Stimulated activated naive CD8-positive, alpha-beta T cell treated with anti-CD3 and anti-CD28 coated beads, Interleukin-15, Interleukin-2, amounts not matched to agents 100 U/mL and 50 U/mL, for 24 hours (primary cell): ENCODE measurements at places on chromosomes 11 and 22.

DNA sequence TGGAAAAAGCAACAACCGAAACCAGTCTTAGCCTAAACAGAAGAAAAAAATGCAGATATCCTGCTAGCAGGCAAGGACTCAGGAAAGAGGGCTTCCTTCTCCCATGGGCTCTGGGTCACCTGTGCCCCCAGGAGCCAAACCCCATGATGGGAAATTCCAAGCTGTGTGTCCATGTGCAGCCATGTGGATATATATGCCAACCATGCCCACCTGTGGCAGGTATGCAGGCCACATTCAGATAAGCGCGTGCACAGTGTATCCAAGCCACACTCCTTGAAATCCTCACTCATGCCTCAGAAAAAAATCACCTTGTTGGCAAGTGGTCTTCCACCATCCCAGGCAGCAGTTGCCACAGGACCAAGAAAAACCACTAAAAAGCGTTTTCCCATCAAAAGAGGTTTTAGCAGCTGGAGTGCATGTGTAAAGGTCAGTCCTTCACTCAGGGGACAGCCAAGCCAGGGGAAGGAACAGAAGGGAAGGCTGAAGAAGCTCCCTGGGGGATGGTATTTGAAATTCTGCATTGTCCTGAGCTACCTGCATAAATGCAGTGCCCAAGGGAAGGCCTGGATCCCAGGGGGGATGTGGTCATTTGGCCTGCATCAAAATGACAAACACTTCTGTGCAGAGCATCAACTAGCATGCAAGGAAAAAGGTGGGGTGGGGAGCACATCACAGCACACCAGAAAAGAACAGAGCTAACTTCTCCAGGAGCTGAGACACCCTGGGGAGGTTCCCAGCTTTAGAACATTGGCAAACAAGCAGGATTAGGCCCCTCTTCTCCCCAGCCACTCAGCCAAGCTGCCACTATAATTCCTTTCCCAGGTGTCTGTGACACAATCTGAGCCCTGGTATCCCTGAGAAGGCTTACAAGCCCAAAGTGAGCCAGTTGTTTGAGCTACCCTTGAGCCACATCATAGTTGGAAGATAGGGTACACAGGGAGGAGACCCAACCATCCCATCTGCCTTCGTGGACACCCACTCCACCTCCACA, 76.2 kb downstream of the GALNT18 start:
- DNase-seq: no peak

GRCh38 chr11:133163463-133164419, 368.6 kb downstream of the OPCML start:
- no peak for DNase-seq

- DNase-seq: no peak
Measured at GRCh38 chr11:61702701-61703312, 22.6 kb downstream of the DAGLA start.

DNA sequence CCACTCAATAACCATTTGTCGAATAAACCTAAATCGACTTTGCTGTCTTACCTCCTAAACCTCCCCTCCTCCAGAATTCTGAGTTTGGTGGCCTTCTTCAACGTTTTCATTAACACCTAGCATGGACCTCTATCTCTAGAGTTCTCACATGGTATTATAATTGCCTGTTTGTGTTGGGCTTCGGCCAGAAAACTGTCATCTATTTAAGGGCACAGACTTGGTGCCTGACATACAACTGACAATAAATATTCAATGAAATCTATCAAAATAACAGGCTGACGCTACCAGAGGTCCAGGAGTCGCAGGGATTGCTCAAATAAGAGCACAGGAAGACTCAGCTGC, 687 bp downstream of the ALKBH8 start:
- DNase-seq: no peak

GRCh38 chr22:32674925-32675825, 126.3 kb upstream of the TIMP3 start:
- DNase-seq: no peak

GRCh38 chr11:105007463-105007862, 15.5 kb downstream of the CASP5 start:
- no peak for DNase-seq

DNA sequence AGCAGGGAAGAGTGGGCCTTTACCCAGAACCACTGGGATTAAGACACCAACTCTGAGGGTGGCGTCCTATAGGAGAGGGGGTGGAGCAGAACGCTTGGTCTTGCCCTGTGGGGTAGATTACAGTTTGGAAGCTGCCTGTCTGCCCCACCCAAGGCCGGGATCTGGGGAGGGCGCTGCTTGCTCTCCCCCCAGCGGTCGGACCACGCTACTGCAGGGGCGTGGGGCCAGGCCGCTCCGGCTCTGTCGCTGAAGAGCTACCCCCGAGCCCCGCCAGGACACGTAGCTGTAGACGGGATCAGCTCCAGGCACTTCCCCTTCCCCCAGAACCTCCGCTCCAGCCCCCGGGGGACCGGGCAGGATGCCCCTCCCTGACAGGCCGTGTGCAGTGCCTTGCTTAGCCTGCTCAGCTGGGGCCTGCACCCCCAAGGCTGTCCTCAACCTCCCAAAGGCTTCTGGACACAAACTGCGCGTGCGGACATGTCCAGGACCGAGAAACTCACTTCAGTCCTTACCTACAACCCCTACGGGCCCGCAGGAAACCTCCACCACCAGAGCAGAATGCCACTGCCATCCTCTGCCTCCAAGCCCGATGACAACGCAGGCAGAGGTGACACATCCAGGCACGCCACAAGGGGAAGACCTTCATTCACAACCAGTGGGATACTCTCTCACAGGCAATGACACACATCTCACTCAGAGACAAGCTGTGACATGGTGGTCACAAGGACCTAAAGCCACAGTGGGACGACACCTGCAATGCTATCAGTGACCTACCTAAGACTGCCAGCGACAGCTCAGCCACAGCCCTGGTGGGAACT, 3.6 kb downstream of the AHNAK start:
- peak; percentile 87 for DNase-seq

DNA sequence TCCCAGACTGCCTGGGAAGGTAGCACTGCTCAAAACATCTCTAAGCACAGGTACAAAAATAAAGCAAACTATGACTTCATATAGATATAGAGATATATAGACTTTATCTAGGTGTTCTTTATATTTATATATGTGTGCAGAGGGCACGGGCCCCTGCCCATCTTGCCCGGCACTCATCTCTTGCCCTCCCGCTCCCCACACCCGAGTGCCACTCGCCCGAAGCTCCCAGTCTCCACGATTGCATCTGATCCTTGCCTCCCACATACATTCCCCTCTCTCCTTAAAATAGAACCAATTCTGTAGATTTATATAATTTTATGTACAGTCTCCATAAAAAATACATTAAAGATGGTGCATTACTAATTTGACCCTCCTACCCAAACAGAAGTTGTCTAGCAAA, 55.5 kb downstream of the IGSF9B start:
- DNase-seq: no peak

DNA sequence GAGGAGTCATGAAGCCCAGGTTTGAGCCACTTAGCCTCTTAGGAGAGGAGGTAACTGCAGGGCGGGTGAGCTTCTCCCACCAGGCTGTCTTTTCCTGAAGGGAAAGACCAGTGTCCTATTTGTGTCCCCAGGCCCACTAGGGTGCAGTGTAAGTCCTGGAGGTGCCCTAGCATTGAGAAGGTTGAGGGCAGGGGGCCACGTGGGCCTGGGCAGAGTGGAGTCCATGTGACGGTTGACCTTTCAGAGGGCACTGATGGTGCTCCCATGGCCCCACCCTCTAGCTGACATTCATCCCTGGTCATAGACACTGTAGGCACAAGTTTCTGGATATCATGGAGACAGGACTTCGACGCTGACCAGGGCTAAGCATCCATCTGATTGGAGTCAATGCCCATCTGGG, 44.1 kb upstream of the TP53I11 start:
- DNase-seq: no peak

GRCh38 chr11:64801561-64802369, 1.2 kb downstream of the MAP4K2 start:
- DNase-seq: no peak

DNA sequence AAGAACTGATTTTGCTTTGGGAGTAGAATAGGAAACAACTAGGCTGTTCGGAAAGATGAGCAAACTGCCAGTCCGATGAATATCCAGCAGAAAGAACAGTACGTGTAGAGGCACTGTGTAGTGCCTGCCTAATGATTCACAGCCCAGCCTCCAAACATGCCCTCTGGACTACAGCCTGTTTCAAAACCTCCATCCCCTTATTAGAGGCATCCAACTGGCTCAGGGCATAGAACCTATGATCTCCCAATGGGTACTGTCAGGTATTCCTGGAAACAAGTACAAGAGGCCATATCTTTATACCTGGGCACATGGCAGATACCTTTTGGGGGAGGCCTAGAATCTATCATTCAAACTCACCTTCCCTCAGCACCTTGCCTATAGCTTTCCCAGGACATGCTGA, 4.9 kb downstream of the RRP8 start:
- DNase-seq: no peak

DNA sequence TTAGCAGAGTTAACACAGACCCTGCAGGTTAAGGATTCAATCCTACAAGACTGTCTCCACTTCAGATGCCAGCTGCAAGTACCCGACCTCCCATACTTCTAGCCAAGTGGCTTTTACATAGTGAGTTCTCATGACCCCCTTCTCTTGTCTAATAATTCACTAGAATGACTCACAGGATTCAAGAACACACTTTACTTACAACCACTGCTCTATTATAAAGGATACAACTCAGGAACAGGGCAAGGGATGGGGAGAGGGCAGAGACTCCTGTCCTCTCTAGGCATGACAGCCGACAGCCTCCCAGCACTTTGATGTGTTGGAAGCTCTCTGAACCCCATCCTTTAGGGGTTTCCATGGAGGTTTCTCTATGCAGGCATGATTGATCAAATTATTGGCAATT, 60.0 kb downstream of the MYO18B start:
- no peak for DNase-seq

DNA sequence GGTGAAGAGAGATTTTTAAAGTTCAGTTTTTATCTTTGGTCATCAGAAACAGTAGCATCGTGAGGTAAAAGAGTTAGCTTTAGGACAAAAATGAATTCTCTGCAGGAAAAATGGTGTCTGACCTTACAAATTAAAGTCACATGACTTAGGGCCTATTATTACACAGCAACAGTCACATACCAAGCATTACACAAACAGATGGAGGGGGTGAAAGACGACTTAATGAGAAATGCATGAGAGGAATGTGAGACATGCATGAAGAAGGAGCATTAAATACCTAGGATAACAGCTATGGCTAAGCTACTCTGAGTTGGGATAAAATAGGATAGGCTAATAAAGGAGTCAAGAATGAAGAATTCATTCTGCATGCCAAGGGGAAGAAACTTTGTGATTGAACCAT, 77.5 kb downstream of the BLID start:
- no peak for DNase-seq

DNA sequence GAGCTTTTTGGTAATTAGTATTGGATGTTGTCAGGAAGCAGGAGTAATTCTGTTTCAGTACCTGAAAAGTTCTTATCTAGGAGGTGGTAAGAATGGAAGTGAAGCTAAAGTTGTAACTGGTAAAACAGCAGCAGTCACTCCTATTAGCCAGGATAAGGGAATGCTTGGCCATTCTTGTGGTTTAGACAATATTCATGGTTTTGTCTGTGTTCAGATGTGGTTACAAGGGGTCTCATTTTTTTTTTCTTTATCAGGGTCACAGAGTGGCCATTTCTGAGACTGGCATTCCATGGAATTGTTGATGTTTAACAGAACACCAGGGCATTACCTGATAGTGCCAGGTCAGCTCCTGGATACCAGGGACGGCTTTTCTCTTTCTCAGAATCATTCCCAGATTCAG, 23.8 kb downstream of the TAF1D start:
- DNase-seq: no peak

DNA sequence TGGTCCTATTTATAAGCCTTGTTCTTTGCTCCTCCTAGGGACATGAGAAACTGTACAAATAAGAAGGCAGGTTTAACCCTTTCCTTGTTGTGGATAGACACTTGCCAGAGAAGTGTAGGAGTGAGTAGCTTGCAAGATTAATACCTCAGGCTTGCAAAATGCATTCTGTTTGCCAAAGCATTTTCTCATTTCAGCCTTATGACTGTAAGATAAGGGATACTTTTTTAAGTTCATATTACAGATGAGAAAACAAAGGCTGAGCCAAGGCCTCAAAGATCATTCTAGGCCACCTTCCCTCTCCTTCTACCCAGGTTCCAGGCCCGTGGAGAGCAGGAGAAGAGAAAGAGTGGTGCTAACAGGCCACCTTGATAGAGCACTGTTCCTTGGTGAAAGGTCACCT, 46.8 kb downstream of the TRIM29 start:
- DNase-seq: no peak

GRCh38 chr11:116166573-116167465, 606.0 kb downstream of the BUD13 start:
- DNase-seq: no peak

DNA sequence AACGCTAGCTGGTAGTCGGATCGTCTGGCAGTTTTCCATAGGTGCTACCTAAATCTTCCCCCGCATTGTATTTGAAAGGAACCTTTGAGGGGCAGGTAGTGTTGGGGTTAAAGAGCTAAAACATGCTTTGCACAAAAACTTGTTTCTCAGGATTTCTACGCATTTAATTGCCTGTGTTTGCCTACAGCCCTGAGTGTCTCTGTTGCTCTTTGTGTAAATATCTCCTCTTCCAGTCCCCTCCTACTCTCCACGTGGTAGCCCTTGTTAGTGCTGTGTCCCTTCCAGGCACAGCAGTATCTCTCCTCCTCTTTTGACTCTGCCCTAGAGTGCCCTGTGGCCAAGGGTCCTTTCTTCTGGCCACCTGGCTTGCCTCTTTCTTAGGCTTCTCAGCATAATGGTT, 81.7 kb downstream of the BARX2 start:
- DNase-seq: no peak

DNA sequence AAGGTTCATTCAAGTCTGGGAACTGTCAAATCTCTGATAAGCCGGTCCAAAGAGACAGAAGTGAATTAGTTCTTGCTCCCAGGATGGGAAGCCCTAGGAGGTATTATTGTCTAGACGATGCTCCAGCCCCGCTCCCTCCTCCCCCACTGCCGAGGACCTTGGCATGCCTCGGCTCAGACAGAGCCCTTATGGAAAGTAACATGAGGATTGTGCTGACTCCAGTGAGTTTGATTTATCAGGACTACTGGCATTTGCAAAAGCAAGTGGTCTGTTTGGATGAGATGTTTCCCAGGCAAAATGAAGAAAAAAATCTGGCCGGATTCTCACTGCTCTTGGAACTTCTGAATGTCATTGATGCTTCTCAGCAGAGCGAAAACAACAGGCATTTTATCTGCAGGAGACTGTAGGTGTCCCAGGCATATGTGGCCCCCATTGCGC, 341.0 kb downstream of the ETS1 start:
- DNase-seq: no peak

GRCh38 chr22:41725510-41726110, 26.3 kb downstream of the MEI1 start:
- no peak for DNase-seq

GRCh38 chr11:60235321-60235720, 7.6 kb downstream of the MS4A4E start:
- DNase-seq: no peak

DNA sequence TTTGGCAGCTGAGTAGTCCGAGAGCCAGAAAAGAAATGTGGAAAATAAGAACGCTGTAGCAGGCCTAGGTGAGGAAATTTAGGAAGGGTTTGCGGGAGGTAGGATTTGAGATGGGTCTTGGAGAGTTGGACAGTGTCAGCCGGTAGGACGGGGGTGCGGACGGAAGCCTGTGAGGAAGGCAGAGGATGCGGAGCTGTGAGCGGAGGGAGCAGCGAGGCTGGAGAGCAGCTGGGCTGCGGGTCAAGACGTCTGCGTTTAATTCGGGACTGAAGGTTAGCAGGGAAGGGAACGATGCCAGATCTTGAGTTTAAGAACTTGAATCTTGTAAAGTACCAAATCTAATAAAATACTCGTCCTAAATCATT, 669 bp upstream of the TIGD3 start:
- DNase-seq: no peak
